Naive B cell (primary cell): ENCODE measurements at places on chromosomes 2 and 18. TPM values are rescaled to one million over a fixed set of nuclear protein-coding genes. Genes with fewer than 3 reads are reported as not detected.

The PFN4 gene
- polyA plus RNA-seq, result not detected

The DLX2 gene
- polyA plus RNA-seq, result not detected

The CHRNG gene
- polyA plus RNA-seq, result not detected

The TTC32 gene
- 29.8 TPM for polyA plus RNA-seq

The LRATD1 gene
- polyA plus RNA-seq, result not detected

The ABCB11 gene
- not detected for polyA plus RNA-seq

The FNDC4 gene
- polyA plus RNA-seq, result 0.65 TPM
